Activated CD4-positive, alpha-beta T cell treated with anti-CD3 and anti-CD28 coated beads for 1 hour (primary cell): ENCODE measurements at places on chromosomes 16 and 17.

DNA sequence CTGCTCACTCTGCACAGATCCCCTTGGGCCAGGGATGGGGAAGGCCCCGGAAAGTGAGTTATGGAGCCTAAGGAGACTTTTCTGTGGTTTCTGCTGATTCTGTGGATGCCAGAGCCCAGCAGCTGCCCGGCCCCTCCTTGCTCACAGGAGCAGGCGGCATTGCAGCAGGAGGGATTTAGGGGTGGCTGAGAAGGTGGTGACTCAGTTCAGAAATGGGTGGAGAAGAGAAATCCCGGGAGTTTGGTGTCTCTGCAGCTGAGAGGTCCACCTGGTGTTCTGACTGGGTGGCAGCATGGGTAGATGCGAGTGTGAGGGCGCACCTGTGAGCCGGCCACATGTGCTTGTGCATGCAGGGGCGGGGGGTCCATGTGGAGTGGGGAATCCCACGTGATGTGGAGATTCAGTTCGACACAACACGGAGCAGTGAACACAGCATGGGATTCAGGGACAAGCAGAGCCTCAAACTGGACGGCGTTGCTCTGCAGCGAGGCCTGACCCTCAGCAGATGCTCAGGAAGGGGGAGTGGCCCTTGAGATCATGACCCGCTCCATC lies 16.0 kb upstream of the SPPL2C start:
- no peak for DNase-seq

- no peak for DNase-seq
These were observed 62.3 kb downstream of the TMEM100 start for GRCh38 chr17:55660178-55660886.

DNA sequence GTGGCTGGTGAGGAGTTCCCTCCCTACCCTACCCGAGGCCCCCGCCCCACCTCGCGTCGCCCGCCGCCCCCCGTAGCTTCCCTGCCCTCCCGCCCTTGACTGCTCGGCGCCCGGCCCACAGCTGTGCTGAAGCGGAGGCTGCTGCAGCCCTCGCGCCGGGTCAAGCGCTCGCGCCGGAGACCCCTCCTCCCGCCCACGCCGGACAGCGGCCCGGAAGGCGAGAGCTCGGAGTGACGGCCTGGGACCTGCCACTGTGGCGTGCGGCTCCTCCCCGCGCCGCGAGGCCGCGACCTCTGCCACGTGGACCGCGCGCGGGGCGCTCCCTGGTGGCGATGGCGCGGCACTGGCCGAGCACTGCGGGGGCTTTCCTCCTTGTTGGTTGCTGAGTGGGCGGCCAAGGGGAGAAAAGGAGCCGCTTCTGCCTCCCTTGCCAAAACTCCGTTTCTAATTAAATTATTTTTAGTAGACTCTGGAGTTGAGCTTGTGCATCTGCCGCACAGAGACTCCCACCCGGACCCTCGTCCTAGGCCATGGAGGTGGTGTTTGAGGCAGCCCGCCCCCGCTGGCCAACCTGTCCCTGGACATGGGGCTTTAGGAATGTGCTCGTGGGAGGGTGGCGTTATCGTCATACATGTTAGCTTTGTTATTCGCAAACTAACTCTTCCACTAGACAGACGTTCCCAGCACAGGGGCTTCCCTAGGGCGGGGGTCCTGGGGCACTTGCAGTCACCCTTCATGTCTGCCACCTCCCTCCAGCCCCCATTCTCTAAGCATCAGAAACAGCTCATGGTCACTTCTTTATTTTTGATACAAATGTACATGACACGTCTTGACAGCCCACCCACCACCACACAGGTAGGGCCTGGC lies 4.4 kb downstream of the TP53I13 start:
- DNase-seq = peak; percentile 47

DNA sequence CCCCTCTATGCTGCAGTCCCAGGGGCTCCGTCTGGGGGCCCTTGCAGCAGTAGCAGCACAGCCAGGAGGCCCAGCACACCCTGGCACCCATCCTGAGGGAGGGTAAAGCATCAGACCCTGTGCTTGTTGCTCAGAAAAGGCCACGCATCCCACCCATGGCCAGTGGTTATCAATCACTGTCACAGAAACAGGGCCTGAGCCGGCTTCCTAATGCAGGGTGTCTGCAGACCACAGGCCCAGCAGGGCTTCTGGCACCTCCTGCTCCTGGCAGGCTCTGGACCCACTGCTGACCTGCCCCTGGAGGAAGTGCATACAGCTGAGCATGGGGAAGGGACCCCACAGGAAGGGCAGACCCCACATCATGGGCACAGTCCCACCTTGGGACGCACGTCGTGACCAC lies 26.9 kb upstream of the CDH15 start:
- no peak for DNase-seq

GRCh38 chr16:89039756-89040155 lies 53.9 kb upstream of the ACSF3 start:
- no peak for DNase-seq

- DNase-seq = no peak
These were observed 34.2 kb upstream of the CCL2 start for GRCh38 chr17:34220752-34221395.

- DNase-seq = no peak
These were observed 1.0 kb upstream of the ZNF500 start for GRCh38 chr16:4767872-4768548.

DNA sequence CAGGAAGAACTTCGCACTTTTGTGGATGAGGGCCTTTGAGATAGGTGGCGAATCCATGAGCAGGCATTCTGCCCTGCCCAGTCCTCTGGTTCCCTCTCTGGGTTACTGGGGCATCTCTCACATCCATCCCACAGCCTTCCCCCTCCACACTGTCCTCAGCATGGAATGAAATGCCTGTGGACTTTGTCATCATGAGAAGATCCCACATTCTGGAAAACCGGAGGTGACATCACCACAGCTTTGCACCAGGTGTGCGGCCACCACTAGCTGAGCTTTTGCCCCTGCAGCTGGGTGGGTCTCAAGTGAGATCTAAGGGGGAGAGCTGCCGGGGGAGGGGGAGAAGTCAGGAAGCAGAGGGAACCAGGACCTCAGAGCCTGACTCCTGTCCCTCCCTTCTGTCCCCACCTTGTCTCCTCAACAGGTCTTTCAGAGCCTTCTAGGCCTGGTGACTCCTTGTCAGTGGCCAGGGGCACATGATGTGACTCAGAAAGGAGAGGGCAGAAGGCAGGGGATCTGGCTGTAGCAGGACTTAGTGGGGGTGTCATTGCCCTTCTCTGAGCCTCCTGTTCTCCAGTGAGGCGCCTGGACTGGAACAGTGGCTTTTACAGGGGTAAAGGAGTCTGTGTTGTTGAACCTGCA lies 40.0 kb upstream of the DLX4 start:
- DNase-seq = no peak

GRCh38 chr17:69058165-69058564 lies 2.6 kb downstream of the ABCA9 start:
- no peak for DNase-seq

DNA sequence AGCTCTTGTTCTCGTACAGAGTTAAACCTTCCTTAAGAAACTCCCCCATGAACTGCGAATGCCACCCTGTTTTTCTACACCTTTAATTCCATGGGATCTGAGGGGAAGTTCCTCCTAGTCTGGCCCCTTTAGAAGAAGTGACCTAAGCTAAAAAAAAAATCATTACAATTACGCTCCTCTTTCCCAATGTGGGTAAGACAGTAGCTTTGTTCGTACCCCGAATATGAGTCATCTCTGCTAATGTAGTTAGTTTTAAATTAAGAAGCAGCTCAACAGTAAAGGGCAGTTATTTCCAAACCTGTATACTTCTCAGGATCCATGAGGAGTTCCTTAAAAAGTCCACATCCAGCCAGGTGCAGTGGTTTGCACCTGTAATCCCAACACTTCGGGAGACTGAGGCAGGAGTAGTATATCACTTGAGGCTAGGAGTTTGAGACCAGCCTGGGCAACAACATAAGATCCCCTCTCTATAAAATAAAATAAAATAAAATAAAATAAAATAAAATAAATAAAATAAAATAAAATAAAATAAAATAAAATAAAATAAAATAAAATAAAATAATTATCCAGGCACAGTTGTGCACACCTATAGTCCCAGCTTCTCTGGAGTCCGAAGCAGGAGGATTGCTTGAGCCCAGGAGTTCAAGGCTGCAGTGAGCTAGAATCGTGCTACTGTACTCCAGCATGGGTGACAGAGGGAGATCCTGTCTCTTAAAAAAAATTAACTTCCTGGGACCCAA lies 26.1 kb downstream of the RCVRN start:
- DNase-seq = no peak

DNA sequence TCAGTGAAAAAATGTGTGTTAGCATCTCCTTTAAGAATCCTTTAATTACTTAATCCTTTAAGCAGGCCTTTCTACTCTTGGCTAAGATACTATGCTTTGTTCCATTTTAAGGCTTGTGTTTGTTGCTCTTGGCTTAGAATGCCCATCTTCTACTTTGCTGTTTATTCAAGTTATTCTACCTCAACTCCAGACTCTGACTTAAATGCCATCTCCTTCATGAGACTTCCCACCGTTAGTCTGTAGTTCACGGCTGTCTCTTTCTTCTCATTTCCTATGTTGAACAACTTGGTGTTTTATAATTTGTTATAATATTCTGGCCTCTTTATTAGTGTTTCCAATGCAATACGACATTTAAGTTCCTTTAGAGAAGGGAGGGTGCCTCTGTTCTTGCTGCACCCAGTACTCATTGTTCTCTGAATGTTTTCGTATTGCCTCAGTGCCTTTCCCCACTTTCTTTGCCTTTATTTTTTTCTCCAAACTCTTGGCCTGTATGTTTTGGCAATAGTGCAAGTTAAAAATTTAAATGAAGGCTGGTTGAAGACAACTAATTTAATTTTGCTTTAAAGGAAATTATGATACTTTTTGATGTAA lies 6.1 kb upstream of the KRT10 start:
- no peak for DNase-seq

DNA sequence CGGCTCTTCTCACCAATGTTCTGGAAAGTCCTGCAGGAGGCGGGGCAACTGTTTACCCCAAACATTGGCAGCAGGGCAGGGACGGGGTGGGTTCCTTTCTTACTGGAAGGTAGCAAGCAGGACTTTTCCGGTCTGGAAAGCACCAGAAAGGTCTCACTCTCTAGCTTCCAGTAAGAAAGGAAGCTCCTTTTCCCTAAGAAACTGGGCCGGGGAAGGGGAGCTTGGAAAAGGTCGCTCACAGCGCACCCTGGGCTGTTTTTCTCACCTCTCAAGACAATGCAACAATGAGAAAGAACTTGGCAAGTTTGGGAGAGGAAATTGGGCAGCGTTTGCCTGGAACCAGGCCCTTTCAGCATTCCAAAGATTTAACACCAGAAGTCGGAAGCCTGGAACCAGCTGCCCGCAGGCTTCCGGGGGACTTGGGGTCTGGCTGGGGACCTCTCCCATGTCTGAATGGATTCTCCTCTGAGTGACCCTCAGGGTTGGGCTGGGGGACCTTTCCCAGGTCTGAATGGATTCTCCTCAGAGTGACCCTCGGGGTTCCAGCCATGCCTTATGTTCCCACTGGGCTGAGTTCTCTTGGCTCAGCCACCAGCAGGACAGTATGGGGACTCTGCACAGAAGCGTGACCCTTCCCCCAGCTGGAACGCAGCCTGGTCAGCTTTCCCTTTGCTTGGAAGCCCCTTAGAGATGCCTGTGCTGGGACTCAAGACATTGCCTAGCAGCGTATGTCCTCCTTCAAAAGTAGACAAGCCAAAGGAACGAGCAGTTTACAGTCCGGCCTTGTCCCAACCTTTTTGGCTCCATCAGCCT lies 166.5 kb upstream of the PLCG2 start:
- DNase-seq = no peak

DNA sequence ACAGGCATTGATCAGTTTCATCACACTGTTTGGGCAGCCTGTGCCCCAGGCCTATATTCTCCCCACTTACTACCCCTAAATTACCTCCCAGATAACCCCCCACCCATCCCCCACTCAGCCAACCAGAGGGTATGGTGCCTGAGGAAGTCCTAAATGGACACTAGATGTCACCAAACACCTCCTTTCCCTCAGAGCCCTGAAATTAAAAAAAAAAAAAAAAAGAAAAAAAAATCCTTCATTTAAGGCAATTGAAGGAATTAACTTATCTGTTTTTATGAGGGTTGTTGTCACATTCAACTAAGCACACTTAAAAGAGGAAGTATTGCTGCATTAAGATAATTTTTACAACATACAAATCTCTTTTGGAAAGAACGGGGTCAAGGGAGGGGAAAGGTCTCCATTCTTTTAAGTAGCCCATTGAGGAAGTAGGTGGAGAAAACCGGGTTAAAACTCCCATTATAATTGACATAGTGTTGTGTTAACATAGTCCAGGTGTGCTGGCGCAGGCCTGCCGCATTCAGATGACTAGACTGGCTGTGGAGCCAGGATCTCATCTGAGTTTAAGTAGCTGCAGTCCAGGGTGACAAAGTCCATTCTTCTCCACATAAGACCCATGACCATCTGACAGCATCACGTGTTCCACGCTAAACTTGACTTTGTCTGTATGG lies 46.3 kb downstream of the SNX11 start:
- no peak for DNase-seq
